ENCODE measurements at places on chromosomes 6 and 20.

GRCh38 chr20:22447447-22447778 lies 137.0 kb downstream of the FOXA2 start:
- DNase-seq = no peak

GRCh38 chr6:124714728-124715127 lies 247.5 kb upstream of the RNF217 start:
- no peak for DNase-seq

DNA sequence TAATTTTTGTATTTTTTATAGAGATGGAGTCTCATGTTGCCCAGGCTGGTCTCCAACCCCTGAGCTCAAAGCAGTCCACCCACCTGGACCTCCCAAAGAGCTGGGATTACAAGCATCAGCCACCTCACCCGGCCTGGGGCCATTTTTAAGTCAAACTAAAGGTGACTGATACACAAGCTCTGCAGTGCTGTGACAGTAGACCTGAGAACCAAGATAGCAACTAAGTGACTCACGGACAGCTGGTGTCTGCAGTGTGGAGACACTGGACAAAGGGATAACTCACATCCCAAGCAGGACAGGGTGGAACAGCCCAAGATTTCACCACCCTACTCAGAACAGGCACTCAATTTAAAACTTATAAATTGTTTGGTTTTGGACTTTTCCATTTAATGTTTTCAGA lies 402.5 kb downstream of the CD83 start:
- DNase-seq = no peak

DNA sequence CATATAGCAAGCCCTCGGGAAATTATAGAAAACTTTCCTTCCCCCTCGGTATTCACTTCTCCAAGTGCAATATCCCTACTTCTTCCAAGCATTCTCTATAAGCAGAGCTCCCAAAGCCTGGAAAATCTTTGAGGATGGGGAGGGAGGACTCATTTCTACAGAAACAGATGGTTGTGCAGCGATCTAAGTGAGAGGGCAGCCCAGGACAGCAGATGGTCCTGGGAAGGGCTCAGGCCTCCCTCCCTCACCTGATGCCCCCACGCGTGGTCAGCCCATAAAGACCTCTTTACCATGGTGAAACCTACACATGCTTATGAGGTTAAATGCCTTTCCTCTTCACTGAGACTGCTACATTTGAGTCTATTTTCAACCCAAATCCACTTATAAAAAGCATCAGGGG lies 319.6 kb upstream of the QKI start:
- no peak for DNase-seq

DNA sequence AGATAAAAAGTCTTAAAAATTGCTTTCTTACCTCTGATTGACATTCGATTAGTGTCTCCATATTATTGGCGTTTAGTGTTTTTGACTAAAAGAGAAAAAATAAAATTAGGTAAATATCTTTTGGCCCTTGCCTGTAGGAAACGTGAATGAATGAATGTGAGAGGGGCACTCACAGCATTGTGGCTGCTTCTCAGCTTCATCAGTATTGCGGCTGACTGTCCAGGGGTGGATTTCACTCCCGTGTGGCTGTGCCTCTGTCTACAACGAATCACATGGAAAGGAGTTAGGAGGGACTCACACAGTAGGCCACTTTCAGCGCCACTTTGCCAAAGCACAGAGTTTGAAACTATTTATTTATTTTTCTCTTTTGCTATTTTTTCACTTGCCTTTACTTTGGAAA lies 844 bp downstream of the TAGAP start:
- DNase-seq = no peak

- no peak for DNase-seq
Observed at GRCh38 chr6:149456311-149457021, 28.3 kb downstream of the ZC3H12D start.

DNA sequence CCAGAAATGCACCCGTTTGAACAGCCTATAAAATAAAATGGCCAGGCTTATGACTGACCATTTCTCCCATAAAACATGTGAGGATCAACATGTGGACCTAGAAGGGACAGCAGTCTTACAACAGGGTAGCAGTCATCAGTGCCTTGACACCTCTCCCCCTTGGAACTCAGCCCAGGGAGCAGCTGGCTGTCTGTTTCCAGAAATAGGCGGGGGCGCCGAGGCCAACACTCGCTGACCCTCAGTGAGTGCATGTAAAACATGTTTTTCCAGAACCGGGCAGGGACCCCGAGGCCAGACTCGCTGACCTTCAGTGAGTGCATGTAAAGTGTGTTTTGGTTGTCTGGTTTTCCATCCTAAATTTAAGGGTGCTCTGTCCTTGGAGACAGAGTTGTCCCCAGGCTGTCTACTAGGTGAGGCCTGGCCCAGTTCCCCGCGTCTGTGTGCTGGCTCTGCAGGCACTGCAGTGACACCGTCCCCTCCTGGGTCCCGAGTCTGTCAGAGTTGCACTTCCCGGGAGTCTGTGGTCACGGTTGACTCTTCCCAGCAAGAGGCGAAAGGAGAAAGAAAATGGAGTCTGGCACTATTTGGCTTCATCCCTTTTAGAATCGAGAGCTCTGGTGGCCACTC lies 19.8 kb upstream of the ADRM1 start:
- DNase-seq = no peak

GRCh38 chr6:51213811-51214210 lies 395.1 kb downstream of the TFAP2B start:
- DNase-seq = no peak

DNA sequence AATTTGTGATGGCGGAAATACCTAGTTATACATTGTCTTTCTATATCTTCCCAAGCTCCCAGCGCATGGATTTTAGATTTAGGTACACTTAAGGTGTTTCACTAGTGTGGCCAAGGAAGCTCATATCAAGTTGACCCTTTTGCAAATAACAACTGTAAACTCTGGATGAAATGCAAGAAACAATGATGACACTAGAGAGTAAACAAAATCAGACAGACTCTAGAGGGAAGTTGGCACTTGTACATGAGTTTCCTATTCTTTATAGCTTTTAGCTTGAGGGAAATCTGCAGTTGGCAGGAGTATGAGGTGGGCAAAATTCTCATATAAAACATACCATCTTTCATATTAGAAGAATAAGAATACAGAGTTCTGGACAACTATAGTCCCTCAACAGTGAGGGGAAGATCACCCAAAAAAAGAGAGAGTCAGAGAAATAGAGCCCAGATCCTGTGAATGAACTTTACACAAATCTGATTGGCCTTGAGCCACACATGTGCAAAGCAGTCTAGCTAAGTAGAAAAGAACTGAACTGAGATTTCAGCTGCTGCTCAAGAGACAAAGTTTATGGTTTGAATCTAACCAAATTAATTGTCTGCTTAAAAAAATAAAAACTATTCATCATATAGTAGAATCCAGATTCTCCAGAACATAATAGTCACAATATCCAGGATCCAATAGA lies 26.1 kb downstream of the TXLNB start:
- no peak for DNase-seq

DNA sequence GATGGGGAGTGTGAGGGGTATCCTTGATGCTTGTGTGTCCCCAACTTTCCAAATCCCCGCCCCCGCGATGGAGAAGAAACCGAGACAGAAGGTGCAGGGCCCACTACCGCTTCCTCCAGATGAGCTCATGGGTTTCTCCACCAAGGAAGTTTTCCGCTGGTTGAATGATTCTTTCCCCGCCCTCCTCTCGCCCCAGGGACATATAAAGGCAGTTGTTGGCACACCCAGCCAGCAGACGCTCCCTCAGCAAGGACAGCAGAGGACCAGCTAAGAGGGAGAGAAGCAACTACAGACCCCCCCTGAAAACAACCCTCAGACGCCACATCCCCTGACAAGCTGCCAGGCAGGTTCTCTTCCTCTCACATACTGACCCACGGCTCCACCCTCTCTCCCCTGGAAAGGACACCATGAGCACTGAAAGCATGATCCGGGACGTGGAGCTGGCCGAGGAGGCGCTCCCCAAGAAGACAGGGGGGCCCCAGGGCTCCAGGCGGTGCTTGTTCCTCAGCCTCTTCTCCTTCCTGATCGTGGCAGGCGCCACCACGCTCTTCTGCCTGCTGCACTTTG lies at the start of gene TNF:
Gene TNF, plus strand, starts transcription at position 231 of the 567 bp plus-strand sequence. Its CDS starts 177 bp downstream, at position 408.
- DNase-seq = no peak

GRCh38 chr20:50004229-50004628 lies 21.4 kb downstream of the SNAI1 start:
- no peak for DNase-seq

DNA sequence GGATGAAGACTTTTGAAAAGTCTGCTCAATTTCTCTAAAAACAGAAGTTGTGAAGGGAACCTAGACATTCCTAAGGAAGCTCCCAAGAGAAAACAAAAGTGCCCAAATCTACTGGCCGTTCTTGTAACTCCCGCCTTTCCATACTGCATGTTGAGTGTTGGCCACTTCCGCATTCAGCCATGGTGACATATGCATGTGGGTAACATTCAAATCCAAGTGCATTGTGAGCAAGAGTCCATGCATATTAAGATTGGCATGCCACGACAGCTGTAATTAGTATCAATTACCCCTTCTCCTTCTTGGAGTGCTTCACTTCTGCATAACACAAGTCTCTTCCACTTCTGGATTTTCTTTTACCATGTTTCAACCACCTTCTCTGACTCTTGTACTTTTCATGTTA lies 8.4 kb downstream of the SLC35D3 start:
- no peak for DNase-seq

GRCh38 chr20:40416274-40416673 lies 272.8 kb downstream of the MAFB start:
- DNase-seq = no peak

DNA sequence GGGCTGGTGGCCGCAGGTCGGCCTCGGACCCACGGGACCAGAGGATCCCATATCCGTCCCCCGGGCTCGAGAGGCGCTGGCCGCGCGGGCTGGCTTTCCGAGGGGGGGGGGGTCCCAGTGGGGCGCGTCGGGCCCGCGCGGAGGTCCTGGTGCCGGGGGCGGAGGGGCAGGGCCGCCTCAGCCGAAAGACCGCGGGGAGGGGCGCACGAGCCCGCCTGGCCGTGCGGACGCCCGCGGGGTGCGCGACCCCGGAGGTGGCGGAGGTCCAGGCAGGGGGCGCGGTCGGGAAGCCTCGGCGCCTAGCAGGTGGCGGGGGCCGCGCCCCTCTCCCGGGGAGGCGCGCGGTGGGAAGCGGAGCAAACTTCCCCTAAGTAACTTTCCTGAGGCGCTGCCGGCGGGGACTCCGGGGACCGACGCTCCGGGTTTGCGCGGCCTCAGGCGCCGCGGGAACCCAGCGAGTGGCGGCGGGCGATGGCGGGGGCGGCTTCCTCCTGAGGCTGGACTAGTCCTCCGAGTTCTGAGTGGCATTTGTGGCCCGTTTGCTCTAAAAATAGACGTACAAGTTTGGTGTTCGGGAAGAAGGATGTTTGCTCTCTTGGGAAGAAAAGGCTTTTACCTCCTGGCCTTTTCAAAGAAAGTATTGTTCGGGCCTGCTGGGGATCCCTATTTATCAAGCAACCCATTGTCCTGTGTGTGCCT lies 26.5 kb upstream of the BTBD3 start:
- no peak for DNase-seq

GRCh38 chr6:159639721-159640120 lies 53.3 kb downstream of the SOD2 start:
- DNase-seq = no peak

DNA sequence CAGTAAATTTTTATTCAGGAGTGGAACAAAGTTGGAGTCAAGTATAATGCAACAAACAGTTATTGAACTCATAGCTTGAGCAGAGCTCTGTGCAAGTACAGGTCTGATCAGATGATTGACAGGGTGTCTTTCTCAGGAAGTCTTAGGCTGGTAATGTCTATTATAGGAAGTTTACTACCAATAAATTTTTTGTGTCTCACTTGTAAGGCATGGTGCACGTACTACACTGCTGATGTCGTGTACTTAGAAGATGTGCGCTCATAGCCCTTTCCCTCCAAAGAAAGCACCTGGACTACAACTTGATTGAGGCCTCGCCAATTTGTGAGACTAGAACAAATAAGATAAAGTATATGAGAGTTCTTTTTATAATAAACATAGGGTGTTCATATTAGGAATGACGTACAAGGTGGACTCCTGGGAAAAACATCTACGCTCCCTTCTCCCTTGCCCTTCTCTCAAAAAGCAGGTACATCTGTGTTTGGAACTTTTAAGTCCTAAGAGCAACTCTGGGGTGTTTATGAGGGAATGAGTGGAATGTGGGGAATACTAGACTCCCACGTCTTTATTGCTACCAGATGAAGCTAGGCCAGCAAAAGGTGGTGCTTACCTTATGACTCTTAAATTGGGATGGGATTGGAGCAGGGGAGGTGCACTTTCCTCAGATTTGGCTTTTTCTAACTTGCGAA lies 1.5 kb downstream of the NDUFAF5 start:
- DNase-seq = no peak

GRCh38 chr20:42406826-42407225 lies 782.9 kb downstream of the PTPRT start:
- DNase-seq = no peak

Measured in NCI-H2081 treated with DMSO at 0.1 percent for 48 hours (cell line).